ENCODE measurements at places on chromosomes 2 and 18. TPM values are rescaled to one million over a fixed set of nuclear protein-coding genes. Genes with fewer than 3 reads are reported as not detected.

Gene BCL11A
- 139 TPM for total RNA-seq

Gene HAAO
- 23.3 TPM for total RNA-seq

Gene PID1
- 2.1 TPM for total RNA-seq

Gene ERICH2
- total RNA-seq, result 0.47 TPM

Gene ZSWIM2
- not detected for total RNA-seq

Gene LDLRAD4
- 26.2 TPM for total RNA-seq

Gene SLC9A4
- total RNA-seq, result 0.11 TPM

Gene GCG
- total RNA-seq, result 0.36 TPM

Gene CDH2
- 45.0 TPM for total RNA-seq

Gene KCNIP3
- 8.3 TPM for total RNA-seq

Gene MAP2
- 7.2 TPM for total RNA-seq

Gene IL37
- total RNA-seq, result not detected

Gene CPS1
- total RNA-seq, result 7.5 TPM

Gene GREB1L
- total RNA-seq, result 25.5 TPM

Gene UGT1A4
- total RNA-seq, result not detected

Gene COL3A1
- 7,584 TPM for total RNA-seq

Gene ADCY3
- 42.4 TPM for total RNA-seq

Gene ZNF385B
- 0.11 TPM for total RNA-seq

Gene RAB17
- 11.0 TPM for total RNA-seq

Gene ABHD1
- 0.95 TPM for total RNA-seq

Gene DNAJC5G
- total RNA-seq, result 0.18 TPM

Gene ESPNL
- 0.38 TPM for total RNA-seq

Gene CTAGE1
- total RNA-seq, result 0.07 TPM

Gene LHCGR
- total RNA-seq, result not detected

Gene BUB1
- 21.2 TPM for total RNA-seq

Gene ONECUT2
- 0.51 TPM for total RNA-seq

Gene DPY30
- total RNA-seq, result 63.7 TPM

Gene ALPG
- total RNA-seq, result not detected

Gene FMNL2
- total RNA-seq, result 50.2 TPM

Gene SATB2
- total RNA-seq, result 4.0 TPM

Gene ZNF513
- total RNA-seq, result 25.0 TPM

Gene C2orf81
- 8.8 TPM for total RNA-seq

Gene LMAN1
- total RNA-seq, result 110 TPM

Gene PJVK
- total RNA-seq, result 12.2 TPM

Gene GAREM2
- total RNA-seq, result 26.4 TPM
